Hematopoietic multipotent progenitor cell treated with erythropoietin and hydrocortisone succinate and interleukin-3 and kit ligand, for 8 days (in vitro differentiated cells): ENCODE measurements at places on chromosomes 1 and 21.

DNA sequence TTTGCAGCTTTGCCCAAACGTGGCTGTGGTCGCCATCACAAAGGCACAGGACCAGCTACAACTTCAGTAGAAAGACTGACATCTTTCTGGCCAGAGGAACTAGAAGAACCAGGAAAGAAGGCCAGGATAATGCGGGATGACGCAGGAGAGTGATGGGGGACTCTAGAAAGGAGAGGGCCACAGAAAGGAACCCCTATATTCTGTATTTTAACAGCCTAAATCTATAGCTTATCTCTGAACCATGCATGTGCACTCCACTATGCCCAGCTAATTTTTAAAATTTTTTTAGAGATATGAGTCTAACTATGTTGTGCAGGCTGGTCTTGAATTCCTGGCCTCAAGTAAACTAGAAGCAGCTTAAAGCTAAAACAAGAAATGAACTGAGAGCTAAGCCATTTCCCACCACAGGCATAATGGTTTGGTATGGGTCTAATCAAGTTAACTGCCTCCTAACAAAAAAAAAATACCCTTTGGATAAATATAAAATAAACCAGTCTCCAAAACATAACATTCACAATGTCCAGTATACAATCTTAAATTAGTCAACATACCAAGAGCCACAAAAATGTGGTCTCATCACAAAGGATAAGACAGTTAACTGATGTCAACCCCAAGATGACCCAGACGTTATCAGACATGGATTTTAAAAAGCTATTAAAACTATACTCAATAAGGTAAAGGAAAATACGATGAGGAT, 18.0 kb downstream of the LTN1 start:
- DNase-seq: no peak

DNA sequence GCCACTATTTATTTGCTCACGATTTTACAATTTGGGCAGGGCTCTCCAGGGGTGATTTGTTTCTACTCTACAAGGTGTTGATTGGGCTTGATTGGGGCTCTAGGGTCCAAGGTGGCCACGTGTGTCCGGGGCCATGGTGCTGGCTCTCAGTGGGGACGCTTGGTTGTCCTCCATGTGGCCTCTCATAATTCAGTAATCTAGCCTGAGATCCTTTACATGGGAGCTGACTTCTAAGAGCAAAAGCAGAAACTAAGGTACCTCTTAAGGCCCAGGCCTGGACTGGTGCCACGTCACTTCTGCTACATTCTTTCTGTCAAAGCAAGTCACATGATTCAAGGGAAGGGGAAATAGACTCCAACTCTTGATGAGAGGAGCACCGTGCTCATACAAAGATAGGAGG, 8.1 kb upstream of the PSRC1 start:
- peak; percentile 22 for DNase-seq

DNA sequence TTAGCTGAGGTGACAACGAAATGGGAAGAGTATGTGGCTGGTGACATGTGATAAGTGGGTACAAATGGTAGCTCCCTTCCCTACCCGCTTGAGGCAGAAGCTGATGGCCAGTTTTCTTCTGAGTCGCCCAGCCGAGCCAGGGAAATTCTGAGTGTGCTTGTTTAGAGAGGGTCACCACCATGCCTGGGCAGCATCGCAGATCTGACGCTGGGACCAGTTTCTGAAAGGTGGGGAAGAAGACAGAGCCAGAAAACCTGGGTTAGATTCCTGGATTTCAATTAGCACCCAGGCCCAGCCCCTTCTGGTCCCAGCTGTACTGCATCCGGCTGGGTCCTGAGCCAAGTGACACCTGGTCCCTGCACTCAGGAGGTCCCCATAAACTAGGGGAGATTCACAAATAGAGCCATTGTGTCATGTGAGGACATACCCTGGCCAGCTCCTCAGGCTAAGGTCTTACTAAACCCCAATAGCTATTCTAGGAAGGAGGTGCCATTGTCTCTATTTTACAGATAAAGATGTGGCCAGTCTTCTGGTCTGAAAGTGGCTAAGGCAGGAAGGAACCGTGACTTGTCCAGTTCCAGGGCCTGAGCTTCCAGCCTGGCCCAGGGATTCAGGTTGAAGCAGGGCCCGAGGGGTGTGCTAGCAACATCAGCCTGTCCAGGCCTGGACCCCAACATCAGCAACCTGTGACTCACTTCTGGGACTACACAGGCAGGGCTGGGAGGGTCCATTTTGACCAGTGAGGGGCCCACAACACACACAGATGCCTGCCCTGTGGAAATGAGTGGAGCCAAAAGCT, 1.7 kb upstream of the TMEM61 start:
- DNase-seq: no peak

DNA sequence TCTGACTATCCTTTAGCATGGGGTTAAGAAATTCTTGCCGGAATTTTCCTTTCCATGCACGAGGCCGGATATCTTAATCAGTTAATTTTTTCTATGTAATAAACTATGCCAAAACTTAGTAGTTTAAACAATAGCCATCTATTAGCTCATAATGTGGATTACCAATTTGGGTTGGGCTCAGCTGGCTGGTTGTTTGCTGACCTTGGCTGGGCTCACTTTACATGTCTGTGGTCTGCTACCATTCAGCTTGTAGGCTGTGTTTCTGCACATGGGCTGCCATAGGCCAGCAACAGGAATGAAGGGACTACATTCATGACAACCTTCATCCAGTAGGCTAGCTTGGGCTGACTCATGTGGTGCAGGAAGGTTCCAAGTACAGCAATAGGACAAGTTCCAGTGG, 56.0 kb upstream of the NTPCR start:
- no peak for DNase-seq

DNA sequence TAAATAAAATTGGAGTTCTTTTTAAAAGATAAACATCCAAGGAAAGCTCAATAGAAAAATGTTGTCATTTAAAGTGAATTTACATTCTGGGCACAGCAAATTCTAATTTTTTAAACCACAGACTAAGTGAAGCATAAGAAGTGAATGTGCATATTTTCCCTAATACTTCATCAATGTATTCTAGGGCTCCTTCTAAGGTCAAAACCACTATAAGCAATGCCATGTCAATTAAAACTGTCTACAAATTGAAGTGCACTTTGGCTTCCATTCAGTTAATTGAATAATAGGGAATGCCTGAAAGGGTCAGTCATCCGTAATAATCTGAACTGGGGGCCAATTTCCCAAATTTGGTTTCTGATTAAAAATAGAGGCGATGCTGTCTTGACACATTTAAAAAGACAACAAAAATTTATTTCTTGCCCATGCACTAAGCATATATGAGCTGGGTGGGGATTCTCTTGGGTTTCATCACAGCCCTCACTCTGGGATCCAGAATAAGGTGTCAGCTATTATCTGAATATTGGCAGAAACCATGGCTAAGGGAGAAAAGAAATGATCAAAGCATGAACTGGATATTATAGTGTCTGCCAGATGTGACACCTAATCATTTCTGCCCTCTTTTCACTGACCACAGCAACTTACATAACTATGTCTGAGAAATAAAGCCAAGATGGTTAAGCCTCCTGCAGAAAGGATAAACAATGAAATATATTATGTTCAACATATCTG, 660.6 kb upstream of the B3GALT2 start:
- no peak for DNase-seq
